Activated CD8-positive, alpha-beta T cell treated with anti-CD3 and anti-CD28 coated beads for 36 hours (primary cell): ENCODE measurements at places on chromosomes 3 and 15.

- H3K4me3 ChIP-seq: no peak overlapping the region
- no peaks in the 10 kb centered on the region for H3K4me1 ChIP-seq
- H3K27me3 ChIP-seq: peaks cover 15% of the 10 kb centered on the region
- DNase-seq: no peak
- H3K27ac ChIP-seq: no peak overlapping the region
- H3K36me3 ChIP-seq: no peaks in the 10 kb centered on the region
These were observed 118.0 kb downstream of the TPRA1 start for GRCh38 chr3:127472506-127472905.

DNA sequence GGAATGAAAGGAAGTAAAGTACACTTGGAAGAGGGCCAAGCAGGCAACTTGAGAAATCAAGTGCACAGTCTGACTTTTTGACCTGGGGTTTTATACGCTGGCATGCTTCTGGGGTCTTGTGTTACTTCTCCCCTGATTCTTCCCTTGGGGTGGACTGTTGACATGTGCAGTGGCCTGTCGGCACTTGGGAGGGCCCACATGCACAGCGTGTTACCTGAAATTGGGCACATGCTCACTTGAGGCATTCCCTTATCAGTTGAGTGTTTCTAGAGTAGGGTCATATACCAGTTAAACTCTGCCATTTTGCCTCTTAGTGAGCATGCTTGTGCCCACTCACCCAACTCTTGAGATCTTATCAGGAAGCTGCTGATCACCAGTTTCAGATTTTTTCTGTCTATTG is 329.1 kb upstream of the SOX2 start:
- H3K27me3 ChIP-seq: no peaks in the 10 kb centered on the region
- no peak overlapping the region for H3K4me3 ChIP-seq
- H3K4me1 ChIP-seq: no peaks in the 10 kb centered on the region
- H3K36me3 ChIP-seq: no peaks in the 10 kb centered on the region

DNA sequence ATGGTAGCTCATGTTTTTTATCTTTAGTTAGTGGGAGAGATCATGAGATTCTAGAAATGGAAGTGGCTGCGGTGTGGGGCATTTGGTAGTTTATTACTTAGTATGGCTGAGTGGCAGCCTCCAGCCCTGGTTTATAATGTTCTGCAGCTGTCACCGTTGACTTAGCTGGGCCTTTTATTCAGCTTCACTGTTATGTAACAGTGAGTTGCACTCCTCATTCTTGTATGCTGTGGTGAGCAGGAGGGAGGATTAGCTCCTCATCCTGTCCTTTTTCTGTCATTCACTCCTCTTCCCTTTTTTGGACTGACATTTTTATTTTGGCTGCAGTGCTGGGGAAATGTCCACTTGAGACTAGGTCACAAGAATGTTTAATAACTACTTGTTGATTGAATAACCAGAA is 29.5 kb downstream of the RAD54L2 start:
- no peak overlapping the region for H3K4me3 ChIP-seq
- peaks cover 14% of the 10 kb centered on the region for H3K4me1 ChIP-seq
- no peaks in the 10 kb centered on the region for H3K27me3 ChIP-seq
- no peak for DNase-seq
- H3K27ac ChIP-seq: no peak overlapping the region

DNA sequence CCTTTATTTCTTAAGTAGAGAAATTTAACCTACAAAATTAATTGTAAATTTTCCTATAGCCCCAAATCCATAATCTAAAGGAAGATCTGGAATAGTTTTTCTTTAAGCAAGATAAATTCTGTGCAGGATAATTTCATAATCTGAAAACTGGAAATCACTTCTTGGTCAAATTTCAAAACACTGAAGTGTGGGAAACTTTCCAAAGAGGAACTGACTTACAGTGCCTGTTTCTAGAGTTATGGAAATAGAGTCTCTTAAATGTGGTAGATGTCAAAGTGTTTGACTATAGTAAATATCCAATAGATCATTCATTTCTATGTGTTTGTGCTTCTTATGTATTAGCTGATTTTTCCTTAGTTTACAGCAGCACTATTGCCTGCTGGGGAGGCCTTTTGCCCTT is 1.6 kb upstream of the P2RY13 start:
- no peak overlapping the region for H3K27ac ChIP-seq
- peaks cover 6% of the 10 kb centered on the region for H3K4me1 ChIP-seq
- no peak for DNase-seq
- peaks cover 6% of the 10 kb centered on the region for H3K27me3 ChIP-seq
- no peak overlapping the region for H3K4me3 ChIP-seq

- H3K4me1 ChIP-seq: no peaks in the 10 kb centered on the region
- H3K27me3 ChIP-seq: no peaks in the 10 kb centered on the region
- H3K4me3 ChIP-seq: no peak overlapping the region
These were observed 38.0 kb downstream of the PRICKLE2 start for GRCh38 chr3:64187065-64187959.

DNA sequence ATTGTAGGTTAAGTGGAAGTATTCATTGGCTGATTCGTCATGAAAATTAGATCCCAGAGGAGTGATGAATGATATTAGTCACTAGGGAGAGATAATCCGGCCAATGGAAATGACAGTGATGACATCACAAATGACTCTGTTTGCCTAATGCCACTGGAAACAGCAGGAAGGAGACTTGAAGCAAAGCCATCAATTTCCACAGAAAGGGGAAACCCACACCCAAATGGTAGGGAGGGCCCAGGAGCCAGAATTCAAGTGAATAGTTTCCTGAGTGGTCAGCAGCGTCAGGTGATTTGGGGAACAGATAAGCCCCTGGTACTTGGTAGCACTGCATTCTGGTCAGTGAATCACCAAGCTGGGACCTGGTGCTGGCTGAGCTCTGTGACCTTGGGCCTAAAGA is 3.3 kb upstream of the ADAMTS9 start:
- peaks cover 6% of the 10 kb centered on the region for H3K4me1 ChIP-seq
- DNase-seq: no peak
- peaks cover 25% of the 10 kb centered on the region for H3K27me3 ChIP-seq
- no peaks in the 10 kb centered on the region for H3K36me3 ChIP-seq
